ENCODE measurements at places on chromosomes 1 and 21.

DNA sequence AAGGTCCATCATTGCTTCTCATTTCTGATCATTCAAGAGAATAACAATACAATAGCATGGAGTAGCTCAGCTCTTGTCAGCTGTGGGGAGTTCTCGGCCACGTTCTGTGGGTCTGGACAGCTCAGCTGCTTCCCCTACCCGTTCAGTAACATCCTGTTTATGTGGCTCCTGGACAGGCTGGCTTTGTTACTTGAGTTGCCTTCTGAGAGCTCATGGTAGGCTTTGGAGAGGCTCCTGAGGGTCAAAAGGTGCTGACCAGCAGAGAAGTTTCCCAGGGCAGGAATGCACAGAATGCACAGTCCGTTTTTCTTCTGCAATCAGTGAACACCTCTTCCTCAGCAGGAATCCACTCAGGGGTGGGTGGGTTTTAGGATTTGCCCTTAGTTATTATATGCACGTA lies 36.0 kb downstream of the KAZN start:
- H3K4me3 ChIP-seq, result no peak overlapping the region
- no peak overlapping the region for H3K27ac ChIP-seq
- H3K27me3 ChIP-seq, result no peaks in the 10 kb centered on the region
- no peaks in the 10 kb centered on the region for H3K4me1 ChIP-seq
- H3K36me3 ChIP-seq, result no peaks in the 10 kb centered on the region

- H3K4me3 ChIP-seq, result no peak overlapping the region
- H3K4me1 ChIP-seq, result no peaks in the 10 kb centered on the region
- no peak for DNase-seq
- no peak overlapping the region for H3K27ac ChIP-seq
- H3K36me3 ChIP-seq, result no peaks in the 10 kb centered on the region
Measured at GRCh38 chr1:66182551-66183178, 351.3 kb upstream of the SGIP1 start.

DNA sequence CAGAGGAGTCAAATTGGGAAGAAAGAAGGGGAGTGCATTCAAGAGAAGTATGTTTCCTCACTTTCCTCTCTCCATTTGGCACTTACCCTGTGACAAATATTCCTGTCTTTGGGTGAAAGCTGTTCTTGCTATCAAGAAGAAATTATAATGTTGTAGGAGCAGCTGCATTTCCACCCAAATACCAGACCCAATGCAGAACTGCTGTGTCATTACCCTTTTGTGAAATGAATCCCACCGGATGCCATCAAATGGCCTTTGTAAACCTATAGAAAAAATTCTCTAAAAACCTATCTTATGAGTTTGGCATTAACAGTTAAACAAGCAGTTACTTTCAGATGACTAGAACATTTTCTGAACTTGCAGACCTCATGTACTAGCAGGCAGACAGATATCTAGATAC lies 16.7 kb upstream of the PALMD start:
- H3K27me3 ChIP-seq, result no peaks in the 10 kb centered on the region
- H3K4me3 ChIP-seq, result no peak overlapping the region

DNA sequence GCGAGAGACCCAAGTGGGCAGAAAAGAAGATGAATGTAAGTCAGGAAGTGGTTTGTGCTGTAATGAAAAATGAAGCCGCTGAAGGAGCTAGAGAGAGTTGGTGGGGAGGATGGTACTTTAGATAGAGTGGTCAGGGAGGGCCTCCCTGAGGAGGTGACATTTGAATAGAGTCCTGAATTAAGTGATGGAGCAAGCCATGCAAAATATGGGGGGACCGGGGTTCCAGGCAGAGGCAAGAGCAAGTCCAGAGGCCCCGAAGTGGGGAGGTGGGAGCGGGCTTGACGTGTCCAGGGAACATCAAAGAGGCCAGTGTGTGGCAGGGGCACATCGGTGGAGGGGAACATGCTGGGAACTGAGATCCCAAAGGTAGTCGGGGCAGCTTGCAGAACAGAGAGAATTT lies 43.1 kb downstream of the OPRD1 start:
- H3K27ac ChIP-seq, result no peak overlapping the region
- H3K27me3 ChIP-seq, result no peaks in the 10 kb centered on the region
- H3K4me1 ChIP-seq, result no peaks in the 10 kb centered on the region
- no peak for DNase-seq
- no peak overlapping the region for H3K4me3 ChIP-seq

DNA sequence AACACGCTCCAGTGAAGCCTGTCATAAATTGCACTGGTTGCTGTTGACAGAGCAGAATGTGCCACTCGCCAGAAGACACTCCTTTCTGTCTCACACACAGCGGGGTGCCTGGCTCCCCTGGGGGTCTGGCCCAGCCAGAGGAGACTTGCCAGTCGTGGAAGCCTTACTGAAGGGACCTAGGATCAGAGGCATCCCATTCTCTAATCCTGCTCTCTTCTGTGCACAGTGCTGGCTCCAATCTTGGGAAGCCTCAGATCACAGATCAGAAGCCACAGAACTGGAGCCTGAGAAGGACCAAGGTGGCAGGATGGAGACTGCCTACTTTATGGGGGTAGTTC lies 1.4 kb downstream of the SLC9A1 start:
- H3K27me3 ChIP-seq, result no peaks in the 10 kb centered on the region
- DNase-seq, result no peak
- no peaks in the 10 kb centered on the region for H3K36me3 ChIP-seq
- peaks cover 69% of the 10 kb centered on the region for H3K4me1 ChIP-seq
- H3K27ac ChIP-seq, result no peak overlapping the region

DNA sequence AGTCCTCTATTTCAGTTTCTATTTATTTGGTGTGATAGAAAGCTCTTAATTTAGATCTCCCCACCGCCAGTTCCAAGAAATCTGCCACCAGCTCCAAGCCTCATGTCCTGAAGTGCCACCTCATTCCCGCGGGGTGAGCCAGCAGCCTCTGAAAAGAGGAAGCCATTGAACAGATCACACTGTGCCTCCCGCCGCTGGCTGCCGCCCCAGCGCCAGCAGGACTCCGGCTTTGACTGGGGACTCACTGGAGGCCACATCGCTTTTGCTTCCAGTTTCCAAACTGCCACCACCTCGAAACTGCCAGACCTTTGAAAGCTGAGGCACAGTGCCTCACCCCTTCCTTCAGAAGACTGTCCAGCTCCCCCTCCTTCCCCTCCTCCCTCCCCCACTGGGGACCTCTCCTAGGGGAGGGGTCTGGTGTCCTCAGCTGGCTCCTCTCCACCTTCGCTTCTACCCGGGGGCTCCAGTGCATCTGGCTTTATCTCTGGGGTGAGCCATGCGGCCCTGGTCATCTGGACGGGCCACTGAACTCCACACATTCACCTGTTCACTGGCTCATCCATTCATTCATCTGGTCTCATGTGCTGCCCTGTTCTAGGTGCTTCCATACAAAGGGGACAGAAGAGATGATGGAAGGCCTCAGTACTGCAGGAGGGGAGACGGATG lies 58.9 kb downstream of the VPS26C start:
- DNase-seq, result peak; percentile 84
- peaks cover 4% of the 10 kb centered on the region for H3K36me3 ChIP-seq
- H3K27ac ChIP-seq, result peak overlapping the region; percentile 31
- no peak overlapping the region for H3K4me3 ChIP-seq
- peaks cover 15% of the 10 kb centered on the region for H3K4me1 ChIP-seq
- no peaks in the 10 kb centered on the region for H3K27me3 ChIP-seq

- H3K27ac ChIP-seq, result no peak overlapping the region
- H3K36me3 ChIP-seq, result no peaks in the 10 kb centered on the region
- H3K4me3 ChIP-seq, result no peak overlapping the region
- DNase-seq, result no peak
Measured at GRCh38 chr1:202203238-202204039, 9.8 kb downstream of the LGR6 start.

DNA sequence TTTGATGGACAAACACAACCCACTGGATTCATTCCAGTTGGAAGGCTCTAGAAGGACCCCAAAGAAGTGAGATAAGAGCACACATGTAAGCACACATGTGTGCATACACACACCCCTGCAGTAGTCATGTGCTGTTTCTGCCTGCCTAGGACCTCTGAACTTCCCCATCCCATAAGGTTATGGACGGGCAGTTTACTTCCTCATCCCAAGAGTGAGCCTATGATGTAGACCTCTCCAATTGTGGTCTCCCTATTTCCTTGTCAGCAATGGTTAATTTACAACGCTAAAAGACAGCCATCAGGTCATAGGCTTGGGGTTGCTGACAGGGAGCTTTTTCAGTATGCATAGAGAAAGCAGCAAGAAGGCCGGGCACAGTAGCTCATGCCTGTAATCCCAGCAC lies 15.4 kb upstream of the ADAR start:
- DNase-seq, result no peak
- no peaks in the 10 kb centered on the region for H3K27me3 ChIP-seq
- no peak overlapping the region for H3K4me3 ChIP-seq
- H3K27ac ChIP-seq, result peak overlapping the region; percentile 7
- peaks cover 3% of the 10 kb centered on the region for H3K36me3 ChIP-seq
- peaks cover 46% of the 10 kb centered on the region for H3K4me1 ChIP-seq

DNA sequence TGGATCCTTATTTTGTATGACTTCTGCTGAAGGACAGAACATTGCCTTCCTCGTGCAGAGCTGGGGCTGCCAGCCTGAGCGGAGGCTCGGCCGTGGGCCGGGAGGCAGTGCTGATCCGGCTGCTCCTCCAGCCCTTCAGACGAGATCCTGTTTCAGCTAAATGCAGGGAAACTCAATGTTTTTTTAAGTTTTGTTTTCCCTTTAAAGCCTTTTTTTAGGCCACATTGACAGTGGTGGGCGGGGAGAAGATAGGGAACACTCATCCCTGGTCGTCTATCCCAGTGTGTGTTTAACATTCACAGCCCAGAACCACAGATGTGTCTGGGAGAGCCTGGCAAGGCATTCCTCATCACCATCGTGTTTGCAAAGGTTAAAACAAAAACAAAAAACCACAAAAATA lies 27.5 kb upstream of the KDM4A start:
- DNase-seq, result no peak
- no peaks in the 10 kb centered on the region for H3K4me1 ChIP-seq
- no peak overlapping the region for H3K27ac ChIP-seq
- no peaks in the 10 kb centered on the region for H3K27me3 ChIP-seq
- H3K36me3 ChIP-seq, result no peaks in the 10 kb centered on the region

DNA sequence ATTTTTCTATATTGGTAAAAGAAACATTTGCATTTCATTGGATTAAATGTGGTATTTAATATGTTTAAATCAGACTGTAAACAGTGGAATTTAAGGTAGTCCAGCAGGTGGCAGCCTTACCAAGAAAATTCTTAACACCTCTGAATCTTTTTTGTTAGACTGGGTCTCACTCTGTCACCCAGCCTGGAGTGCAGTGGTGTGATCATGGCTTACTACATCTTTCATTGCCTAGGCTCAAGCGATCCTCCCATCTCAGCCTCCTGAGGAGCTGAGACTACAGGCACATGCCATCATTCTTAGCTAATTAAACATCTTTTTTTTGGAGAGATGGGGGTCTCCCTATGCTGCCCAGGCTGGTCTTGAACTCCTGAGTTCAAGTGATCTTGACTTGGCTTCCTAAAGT lies 98.8 kb downstream of the RABGAP1L start:
- H3K4me1 ChIP-seq, result no peaks in the 10 kb centered on the region
- DNase-seq, result no peak
- H3K27me3 ChIP-seq, result no peaks in the 10 kb centered on the region
- H3K36me3 ChIP-seq, result peaks cover 4% of the 10 kb centered on the region

- H3K4me3 ChIP-seq, result no peak overlapping the region
- DNase-seq, result no peak
- H3K36me3 ChIP-seq, result no peaks in the 10 kb centered on the region
Measured at GRCh38 chr1:31749785-31750735, 14.1 kb downstream of the ADGRB2 start.

DNA sequence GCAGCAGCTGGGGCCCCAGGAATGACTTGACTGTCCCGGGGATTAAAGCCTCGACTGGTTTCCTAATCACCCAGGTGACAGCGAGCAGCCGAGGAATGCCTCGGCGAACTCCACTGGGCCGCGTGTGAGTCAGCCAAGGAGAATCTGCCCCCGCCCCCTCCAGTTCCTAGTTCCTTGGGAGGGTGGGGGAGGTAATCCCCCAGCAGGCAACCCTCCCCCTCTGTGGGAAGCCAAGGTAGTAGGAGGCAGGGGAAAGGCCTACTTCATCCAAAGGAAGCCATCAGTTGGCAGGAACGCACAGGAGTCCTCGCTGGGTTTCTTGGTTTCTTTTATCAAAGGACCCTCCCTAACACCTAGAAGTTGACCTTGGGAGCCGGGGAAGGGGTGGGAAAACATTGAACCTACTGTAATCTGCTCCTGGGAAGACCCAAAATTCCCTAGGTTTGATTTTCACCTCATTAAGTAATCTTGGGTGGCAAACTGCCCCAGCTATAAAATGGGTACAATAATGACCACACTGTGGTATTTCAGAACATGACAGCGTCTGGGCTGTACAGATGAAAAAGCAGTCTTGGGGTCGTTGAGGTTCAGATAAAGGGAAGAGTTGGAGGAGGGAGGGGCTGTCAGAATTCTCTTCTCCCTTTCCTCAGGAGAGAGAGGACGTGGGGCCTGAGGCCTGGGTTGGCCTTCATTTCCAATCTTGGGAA lies 1.4 kb downstream of the TENT5B start:
- peak overlapping the region; percentile 49 for H3K4me3 ChIP-seq
- H3K4me1 ChIP-seq, result peaks cover 26% of the 10 kb centered on the region

- no peak overlapping the region for H3K4me3 ChIP-seq
- H3K36me3 ChIP-seq, result no peaks in the 10 kb centered on the region
- DNase-seq, result no peak
- no peaks in the 10 kb centered on the region for H3K4me1 ChIP-seq
- no peak overlapping the region for H3K27ac ChIP-seq
Measured at GRCh38 chr1:10553118-10553517, 78.4 kb downstream of the PEX14 start.

- no peak for DNase-seq
- H3K36me3 ChIP-seq, result no peaks in the 10 kb centered on the region
- no peaks in the 10 kb centered on the region for H3K27me3 ChIP-seq
- H3K27ac ChIP-seq, result no peak overlapping the region
Measured at GRCh38 chr1:48563021-48563420, 91.0 kb upstream of the SPATA6 start.

DNA sequence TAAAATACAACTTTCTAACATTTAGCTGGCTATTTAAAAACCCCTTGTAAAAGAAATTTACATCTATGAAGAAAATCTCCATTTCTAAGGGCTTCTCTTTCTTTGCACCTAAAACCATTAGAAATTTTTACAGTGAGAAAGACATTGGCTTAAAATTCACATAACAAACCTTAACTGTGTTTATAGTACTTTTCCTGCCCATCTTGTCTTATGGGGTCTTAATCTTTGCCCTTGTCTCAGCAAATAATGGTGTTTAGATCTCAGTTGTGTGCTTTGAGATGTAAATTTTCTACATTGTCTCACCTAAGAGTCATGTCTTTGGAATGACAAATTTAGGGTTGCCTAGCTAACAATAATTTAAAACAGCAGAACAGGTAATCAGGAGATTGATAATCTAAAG lies 71.5 kb downstream of the DDAH1 start:
- no peak overlapping the region for H3K27ac ChIP-seq
- H3K4me1 ChIP-seq, result no peaks in the 10 kb centered on the region
- H3K27me3 ChIP-seq, result no peaks in the 10 kb centered on the region
- no peaks in the 10 kb centered on the region for H3K36me3 ChIP-seq
- no peak for DNase-seq
